A549 treated with Mapracorat at 1 μM for 4 hours (cell line): ENCODE measurements at places on chromosomes 6 and 20. TPM values are rescaled to one million over a fixed set of nuclear protein-coding genes. Genes with fewer than 3 reads are reported as not detected.

Gene ADIG
- total RNA-seq, result not detected in 5 replicates

Gene CPXM1
- not detected in 5 replicates for total RNA-seq

Gene RCAN2
- not detected in 5 replicates for total RNA-seq

Gene MYH7B
- 0.05 to 0.22 TPM (median 0.12 TPM) in 4 of 5 replicates, not detected in the other for total RNA-seq

Gene CDH22
- 0.04 to 0.05 TPM in 2 of 5 replicates, not detected in the others for total RNA-seq

Gene MMP24
- total RNA-seq, result 22.6 to 29.3 TPM (median 29.1 TPM) in 5 replicates

Gene OR12D3
- not detected in 5 replicates for total RNA-seq

Gene PHF3
- total RNA-seq, result 8.2 to 11.1 TPM (median 10.6 TPM) in 5 replicates

Gene C20orf204
- 0.15 to 0.65 TPM (median 0.42 TPM) in 5 replicates for total RNA-seq

Gene ZNF165
- 0.58 to 1.2 TPM (median 0.74 TPM) in 5 replicates for total RNA-seq

Gene SLC22A1
- total RNA-seq, result 1.9 to 3.3 TPM (median 2.4 TPM) in 5 replicates

Gene PRSS35
- 0.07 TPM in 1 of 5 replicates, not detected in the others for total RNA-seq

Gene DCDC2
- 2.3 to 3.9 TPM (median 2.8 TPM) in 5 replicates for total RNA-seq

Gene SLC22A16
- not detected in 5 replicates for total RNA-seq

Gene PPP1R14C
- 1.7 to 3.2 TPM (median 2.4 TPM) in 5 replicates for total RNA-seq

Gene HS3ST5
- total RNA-seq, result not detected in 5 replicates

Gene PLEKHG1
- total RNA-seq, result 0.36 to 0.61 TPM (median 0.51 TPM) in 5 replicates

Gene WASF1
- 10.0 to 11.0 TPM (median 10.5 TPM) in 5 replicates for total RNA-seq

Gene SYCP2L
- total RNA-seq, result 1.7 to 2.9 TPM (median 2.5 TPM) in 5 replicates

Gene CGAS
- total RNA-seq, result 3.2 to 4.8 TPM (median 4.1 TPM) in 5 replicates

Gene BPIFA2
- not detected in 5 replicates for total RNA-seq

Gene GABRR2
- not detected in 5 replicates for total RNA-seq

Gene C20orf141
- total RNA-seq, result 0.39 to 0.49 TPM in 2 of 5 replicates, not detected in the others

Gene RIPOR3
- 0.06 TPM in 1 of 5 replicates, not detected in the others for total RNA-seq

Gene HLA-DQB2
- not detected in 5 replicates for total RNA-seq

Gene KCNK5
- 0.90 to 1.5 TPM (median 1.4 TPM) in 5 replicates for total RNA-seq

Gene FAXC
- 5.9 to 8.9 TPM (median 6.6 TPM) in 5 replicates for total RNA-seq

Gene CDSN
- 0.05 TPM in 1 of 5 replicates, not detected in the others for total RNA-seq

Gene WFDC10B
- total RNA-seq, result not detected in 5 replicates

Gene ABHD16B
- not detected in 5 replicates for total RNA-seq

Gene PNPLA1
- total RNA-seq, result not detected in 5 replicates

Gene ZSCAN16
- total RNA-seq, result 3.5 to 5.3 TPM (median 4.4 TPM) in 5 replicates

Gene EPM2A
- 2.9 to 3.7 TPM (median 3.3 TPM) in 5 replicates for total RNA-seq

Gene PACRG
- 0.13 TPM in 1 of 5 replicates, not detected in the others for total RNA-seq

Gene POU3F2
- total RNA-seq, result not detected in 5 replicates

Gene LCA5
- total RNA-seq, result 0.37 to 0.85 TPM (median 0.69 TPM) in 5 replicates

Gene SLC22A7
- total RNA-seq, result not detected in 5 replicates

Gene CTCFL
- not detected in 5 replicates for total RNA-seq

Gene RIPOR2
- total RNA-seq, result 0.35 to 0.66 TPM (median 0.48 TPM) in 5 replicates

Gene APOBEC2
- not detected in 5 replicates for total RNA-seq

Gene SLA2
- 0.05 to 0.12 TPM (median 0.08 TPM) in 5 replicates for total RNA-seq

Gene EYA2
- total RNA-seq, result 1.7 to 2.6 TPM (median 2.3 TPM) in 5 replicates

Gene SEL1L2
- not detected in 5 replicates for total RNA-seq

Gene VIP
- not detected in 5 replicates for total RNA-seq

Gene RNF39
- total RNA-seq, result not detected in 5 replicates

Gene FAM209B
- total RNA-seq, result 0.22 to 0.67 TPM (median 0.34 TPM) in 5 replicates
